Activated CD4-positive, alpha-beta T cell treated with anti-CD3 and anti-CD28 coated beads, Interleukin-10, Interleukin-2, amounts not matched to agents 100 ng/mL and 50 ng/mL, durations not matched to agents 16 hours and 8 hours (primary cell): ENCODE measurements at places on chromosomes 4 and X.
A peak's percentile ranks its signal among the peaks of the same experiment; 100 is the strongest.

DNA sequence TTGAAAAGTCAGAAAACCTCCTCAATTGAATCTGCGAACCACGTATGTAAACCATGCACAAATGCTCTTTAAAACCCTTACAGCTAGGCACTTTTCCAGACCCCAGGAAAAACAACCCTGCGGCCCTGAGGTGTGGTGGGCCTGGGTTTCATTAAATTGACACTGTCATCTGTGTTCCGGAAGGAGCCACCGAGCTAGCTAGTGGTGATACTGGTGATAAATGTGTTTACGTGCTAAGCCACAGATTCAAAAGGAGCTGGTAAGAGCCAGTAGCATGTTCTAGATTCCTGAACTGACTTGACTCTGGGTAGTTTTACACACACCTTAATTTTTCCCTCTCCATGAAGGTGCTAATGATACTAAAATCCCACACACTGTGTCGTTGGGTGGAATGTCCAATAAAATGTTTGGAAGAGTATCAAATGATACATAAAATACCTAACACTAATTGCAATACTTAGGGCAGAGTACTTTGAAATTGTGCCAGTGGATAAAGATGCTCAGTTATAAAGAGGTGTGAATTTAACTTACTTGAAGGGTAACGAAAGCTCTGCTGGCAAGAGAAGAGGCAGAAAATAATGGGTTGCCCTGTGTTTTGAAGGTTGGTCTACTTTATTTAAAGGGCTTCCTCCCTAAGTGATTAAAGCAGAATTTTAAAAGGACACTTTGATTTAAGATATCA is 8.5 kb downstream of the SMS start:
- DNase-seq, result no peak

GRCh38 chr4:17315459-17315858 is 196.4 kb downstream of the QDPR start:
- no peak for DNase-seq

DNA sequence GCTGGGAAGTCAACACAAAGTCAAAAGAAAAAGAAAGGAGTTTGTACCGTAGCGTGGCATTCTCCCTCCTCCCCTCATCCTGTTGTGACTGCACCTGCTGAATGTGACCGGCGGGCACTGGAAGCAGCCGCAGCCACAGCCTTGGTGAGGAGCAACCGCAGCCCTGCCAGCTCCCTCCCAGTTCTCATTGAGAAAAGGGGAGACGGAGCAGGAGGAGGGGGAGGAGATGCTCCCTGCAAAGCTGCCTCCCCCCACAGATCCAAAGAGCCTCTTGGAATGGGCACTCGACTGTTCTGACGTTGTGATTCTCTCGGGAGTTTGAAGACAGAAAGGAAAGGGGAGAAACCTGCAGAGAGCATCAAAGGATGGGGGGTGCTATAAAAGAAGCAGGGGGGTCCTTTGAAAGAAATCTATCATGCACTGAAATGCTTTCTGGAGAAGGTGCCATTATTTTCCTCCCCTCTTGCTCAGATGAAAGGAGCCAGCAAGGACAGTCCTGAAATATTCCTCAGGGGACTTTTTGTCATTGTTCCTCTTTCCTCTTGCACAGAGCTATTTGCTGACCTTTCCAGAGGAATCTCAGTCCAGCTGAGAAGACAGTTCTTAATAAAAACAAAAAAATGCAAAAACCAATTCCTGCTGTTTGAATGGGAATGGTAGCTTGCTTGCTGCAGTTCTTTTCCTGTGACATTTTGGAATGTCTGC is 429.7 kb downstream of the MAPK10 start:
- peak; percentile 1 for DNase-seq

- DNase-seq, result no peak
These were observed 53.5 kb downstream of the CHST7 start for GRCh38 chrX:46627062-46627461.

- DNase-seq, result no peak
These were observed 45.1 kb downstream of the DRD5 start for GRCh38 chr4:9826551-9826950.

- no peak for DNase-seq
These were observed 33.6 kb upstream of the CCNG2 start for GRCh38 chr4:77123411-77123810.

- no peak for DNase-seq
These were observed 287.2 kb upstream of the CT83 start for GRCh38 chrX:116749943-116750342.

DNA sequence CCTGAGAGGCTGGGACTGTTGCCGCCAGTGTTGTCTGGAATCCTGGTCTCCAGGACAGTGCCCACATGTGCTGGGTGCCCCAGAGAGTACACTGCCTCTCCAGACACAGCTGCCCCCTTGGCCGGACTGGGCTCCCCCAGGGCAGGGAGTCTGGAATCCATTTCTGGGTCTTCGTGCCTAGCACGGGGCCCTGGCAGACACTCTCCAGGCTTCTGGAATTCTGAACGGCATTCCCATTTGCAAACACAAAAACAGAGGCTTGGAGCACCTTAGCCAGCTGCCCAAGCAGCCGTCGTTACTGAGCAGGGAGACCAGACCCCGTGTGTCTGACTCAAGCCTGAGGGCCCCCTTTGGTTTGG is 20.8 kb downstream of the HMX1 start:
- no peak for DNase-seq

DNA sequence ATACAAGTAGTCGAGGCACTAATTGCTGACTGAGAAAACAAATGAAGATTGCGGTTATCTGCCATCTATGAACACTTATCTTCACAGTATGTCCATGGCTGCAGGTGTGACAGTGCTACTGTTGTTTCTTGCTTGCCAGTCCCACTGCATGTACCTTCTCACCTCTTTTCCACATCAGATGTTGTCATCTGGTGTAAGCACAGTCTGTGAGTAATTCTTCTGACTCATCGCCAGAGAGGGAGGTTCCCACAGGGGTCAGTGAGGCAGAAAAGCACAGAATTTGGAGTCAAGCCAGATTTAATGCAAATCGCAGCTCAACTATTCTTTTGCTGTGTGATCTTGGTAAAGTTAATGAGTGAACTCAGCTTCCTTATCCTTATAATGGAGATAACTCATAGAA is 144.4 kb downstream of the GLRA2 start:
- DNase-seq, result peak; percentile 34

GRCh38 chr4:138902705-138903104 is 112.9 kb upstream of the NOCT start:
- DNase-seq, result no peak

GRCh38 chrX:149032449-149032848 is 472.7 kb downstream of the IDS start:
- DNase-seq, result no peak

- DNase-seq, result no peak
These were observed 44.7 kb downstream of the SLC10A7 start for GRCh38 chr4:146477054-146477453.

- DNase-seq, result peak; percentile 30
These were observed 1.9 kb downstream of the UBL4A start for GRCh38 chrX:154484255-154485149.

GRCh38 chr4:80237992-80238391 is 28.5 kb upstream of the FGF5 start:
- DNase-seq, result no peak

DNA sequence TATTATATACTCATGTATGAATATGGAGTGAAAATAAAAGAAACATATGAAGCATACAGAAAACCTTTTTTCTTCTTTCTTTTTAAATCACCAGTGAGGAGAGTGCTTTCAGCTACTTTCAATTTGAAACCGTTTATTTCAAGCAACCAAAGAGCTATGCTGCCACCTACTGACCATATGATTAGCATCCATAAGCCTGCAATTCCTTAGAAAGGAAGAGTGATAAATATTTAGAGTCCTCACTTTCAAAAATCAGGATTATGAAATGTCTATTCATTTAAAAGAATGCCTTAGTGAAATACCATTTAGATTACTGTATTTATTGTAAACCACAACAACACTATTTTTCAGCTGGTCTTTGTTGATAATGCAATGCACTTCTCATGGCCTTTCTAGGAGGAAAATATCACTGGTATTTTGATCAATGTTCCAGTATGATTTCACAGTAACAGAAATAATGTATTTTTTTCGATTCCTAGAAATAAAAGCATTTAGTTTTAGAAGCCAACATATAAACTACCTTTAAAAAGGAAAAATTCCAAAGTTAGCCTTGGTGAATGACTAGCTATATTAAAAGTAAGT is 667.6 kb downstream of the PCDH18 start:
- DNase-seq, result peak; percentile 57

DNA sequence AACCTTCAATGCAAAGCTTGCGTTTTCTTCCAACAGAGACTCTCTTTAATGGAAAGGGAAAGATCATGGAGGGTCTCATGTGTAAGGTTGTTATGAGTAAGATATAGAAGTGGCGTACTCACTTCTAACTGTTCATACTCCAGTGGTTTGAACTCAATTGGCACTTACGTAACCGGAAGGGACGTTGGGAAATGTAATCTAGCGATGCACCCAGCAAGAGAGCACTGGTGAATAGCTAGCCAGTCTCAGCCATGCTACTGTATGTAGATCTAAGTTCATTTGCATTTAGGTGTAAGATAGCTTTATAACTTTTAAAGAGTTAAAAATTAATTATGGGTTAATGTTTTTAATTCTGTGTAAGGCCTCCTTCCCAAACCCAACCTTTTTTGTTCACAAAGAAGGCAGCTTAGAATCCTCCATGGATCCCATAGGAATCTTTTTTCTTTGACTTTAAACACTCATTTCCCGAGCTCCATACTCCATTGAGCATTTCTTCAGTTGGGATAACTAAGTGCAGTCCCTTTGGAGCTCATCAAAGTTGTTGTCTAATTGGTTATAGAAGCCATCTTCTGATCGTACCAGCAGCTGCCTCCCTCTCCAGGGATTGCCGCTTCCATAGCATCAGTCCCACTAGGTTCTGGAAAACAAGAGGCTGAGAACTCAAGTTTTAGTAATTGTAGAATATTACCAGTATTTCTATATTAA is 191.1 kb downstream of the RAPGEF2 start:
- DNase-seq, result no peak

GRCh38 chr4:119692001-119692400 is 63.4 kb upstream of the PDE5A start:
- DNase-seq, result no peak

GRCh38 chr4:26490111-26490959 is at the start of gene CCKAR:
Gene CCKAR (minus strand): TSS chr4:26490484. CDS start chr4:26490267, 217 bp downstream.
- no peak for DNase-seq

DNA sequence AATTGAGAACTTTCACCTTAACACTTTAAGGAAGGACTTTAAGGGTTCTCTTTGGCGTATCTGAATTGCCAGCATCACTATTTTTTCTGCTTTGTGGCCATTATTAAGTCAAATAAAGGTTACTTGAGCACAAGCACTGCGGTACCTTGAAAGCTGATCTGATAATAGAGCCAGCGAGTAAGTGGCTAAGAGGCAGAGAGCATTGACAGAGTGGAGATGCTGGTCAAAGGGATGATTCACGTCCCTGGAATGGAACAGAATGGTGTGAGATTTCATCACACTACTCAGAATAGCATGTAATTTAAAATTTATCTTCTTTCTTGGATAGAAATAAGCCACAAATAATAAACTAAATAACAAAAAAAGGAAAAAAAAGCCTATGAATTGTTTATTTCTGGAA is 57.1 kb upstream of the NPFFR2 start:
- DNase-seq, result no peak

GRCh38 chr4:1718095-1718850 is 2.9 kb downstream of the TMEM129 start:
- DNase-seq, result no peak

GRCh38 chr4:56410247-56411062 is 23.2 kb upstream of the AASDH start:
- peak; percentile 61 for DNase-seq

DNA sequence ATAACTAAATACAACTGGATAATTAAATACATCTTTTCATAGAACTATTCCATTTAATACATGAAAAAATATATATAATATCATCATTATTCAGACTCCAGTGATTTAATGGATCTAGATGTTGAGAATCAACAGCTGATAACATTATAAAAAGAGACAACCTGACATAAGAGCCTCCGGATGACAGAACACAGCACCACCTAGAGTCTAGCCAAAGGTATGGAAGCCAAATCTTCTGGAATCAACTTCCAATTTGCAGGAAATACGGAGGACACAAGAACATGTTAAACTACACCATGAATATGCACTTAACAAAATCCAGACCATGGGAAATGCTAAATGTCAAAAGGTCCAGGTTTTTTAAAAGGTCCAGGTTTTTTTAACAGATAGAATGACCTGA is 55.0 kb downstream of the LRBA start:
- DNase-seq, result no peak

DNA sequence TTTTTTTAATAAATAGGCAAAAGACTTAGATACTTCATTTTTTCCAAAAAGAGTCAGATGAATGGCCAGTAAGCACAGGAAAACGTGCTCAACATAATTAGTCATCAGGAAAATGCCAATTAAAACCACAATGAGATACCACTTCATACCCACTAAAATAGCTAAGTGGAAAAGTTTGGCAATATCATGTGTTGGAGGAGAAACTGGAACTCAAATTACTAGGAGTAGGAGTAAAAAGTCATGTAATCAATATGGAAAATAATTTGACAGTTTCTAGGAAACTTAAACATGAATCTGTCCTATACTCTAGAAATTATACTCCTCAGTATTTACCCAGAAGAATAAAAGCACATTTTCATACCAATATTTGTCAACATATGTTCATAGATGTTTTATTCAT is 449.8 kb downstream of the INPP4B start:
- peak; percentile 65 for DNase-seq

DNA sequence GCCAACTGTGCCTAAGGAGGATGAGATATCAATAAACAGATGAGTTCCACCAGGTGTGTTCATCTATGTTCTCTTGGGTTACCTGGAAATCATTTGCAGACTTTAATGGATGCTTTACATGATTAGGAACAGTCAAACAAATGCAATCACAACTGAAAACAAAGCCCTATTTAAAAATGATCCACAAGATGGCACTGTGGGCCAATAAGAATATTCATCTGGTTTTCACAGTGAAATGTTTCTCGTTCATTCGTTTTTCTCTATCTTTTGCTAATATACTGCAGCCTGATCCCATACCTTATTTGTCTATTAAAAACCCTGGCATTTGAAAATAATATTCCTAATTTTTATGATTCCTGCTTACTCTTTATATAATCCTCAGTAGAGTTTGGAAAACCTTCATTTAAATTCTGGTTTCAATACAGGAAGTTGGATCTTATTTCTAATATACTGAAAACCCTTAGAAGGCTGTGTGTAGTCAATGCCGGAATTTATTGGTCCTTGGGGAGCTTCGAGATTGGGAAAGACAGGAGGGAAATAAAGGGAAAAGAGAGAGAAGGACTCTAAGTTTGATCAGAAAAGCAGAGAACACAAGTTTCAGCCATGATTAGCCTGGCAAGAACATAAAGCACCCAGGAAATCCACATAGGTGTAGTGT is 63.8 kb upstream of the TAPT1 start:
- peak; percentile 23 for DNase-seq

DNA sequence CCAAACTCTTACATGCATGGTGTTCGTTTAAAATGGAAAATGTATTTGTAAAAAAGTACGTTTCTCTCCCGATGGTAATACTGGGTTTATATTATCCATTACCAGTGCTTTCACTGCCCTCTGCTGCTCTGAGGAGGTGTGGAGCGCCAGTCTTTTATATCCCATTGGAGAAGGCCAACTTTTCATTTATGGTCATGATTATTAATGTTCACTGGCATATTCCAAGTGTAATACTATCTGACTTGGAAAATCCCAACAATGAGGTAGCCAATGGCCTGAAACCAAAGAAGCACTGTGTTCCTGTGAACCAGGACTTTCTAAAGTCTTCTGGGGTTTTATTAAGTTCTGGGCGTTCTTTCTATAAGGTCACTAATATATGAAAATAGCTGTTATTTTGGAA is 80.7 kb downstream of the SYNPO2 start:
- DNase-seq, result no peak

GRCh38 chrX:4588466-4588865 is 875.0 kb upstream of the PRKX start:
- DNase-seq, result no peak

GRCh38 chr4:111880116-111880515 is 265.1 kb upstream of the FAM241A start:
- no peak for DNase-seq
